GM12878 (cell line): ENCODE measurements at places on chromosomes 6 and 20.
A peak's percentile ranks its signal among the peaks of the same experiment; 100 is the strongest.

DNA sequence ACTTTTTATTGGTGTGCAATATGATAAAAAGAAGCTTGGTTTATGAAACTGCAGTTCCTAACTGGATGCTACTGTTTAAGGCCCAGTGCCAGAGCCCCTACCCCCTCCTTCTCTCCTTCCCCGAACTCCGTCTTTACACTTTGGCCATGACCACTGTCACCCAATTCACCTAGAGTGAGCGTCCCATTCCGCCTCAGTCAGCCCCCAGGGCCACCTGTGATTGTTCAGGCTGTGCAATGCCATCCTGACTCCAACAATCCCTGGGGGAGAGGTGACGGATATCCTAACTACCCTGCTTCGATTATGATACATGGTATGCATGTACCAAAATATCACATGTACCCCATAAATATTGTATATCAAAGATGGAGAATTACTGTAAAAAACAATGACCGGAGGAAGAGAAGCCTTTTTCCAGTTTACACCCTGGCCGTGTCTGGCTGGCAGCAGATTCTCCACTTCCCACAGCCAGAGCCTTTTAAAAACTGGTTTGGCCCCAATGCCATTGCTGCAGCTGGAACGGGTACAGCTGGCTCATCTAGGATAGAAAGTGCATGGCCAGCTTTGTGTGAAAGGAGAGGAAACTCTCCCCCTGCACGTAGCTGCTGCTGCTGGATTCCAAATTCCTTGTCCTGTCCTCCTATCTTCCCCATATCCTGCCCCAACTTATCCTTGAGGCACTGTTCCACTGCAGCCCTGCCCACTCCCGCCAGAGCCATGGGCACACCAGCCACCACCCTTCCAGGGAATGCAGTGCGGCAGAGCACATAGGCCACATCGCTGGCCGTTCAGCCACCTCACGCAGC is 99.7 kb downstream of the JPH2 start:
- H3K4me1 ChIP-seq = peaks cover 8% of the 10 kb centered on the region
- no peaks in the 10 kb centered on the region for H3K36me3 ChIP-seq
- H3K4me3 ChIP-seq = no peak overlapping the region
- H3K27ac ChIP-seq = no peak overlapping the region

- no peaks in the 10 kb centered on the region for H3K4me1 ChIP-seq
- DNase-seq = no peak
- no peak overlapping the region for H3K27ac ChIP-seq
- H3K4me3 ChIP-seq = no peak overlapping the region
- no peaks in the 10 kb centered on the region for H3K27me3 ChIP-seq
Observed at GRCh38 chr6:55746473-55746872, 128.9 kb downstream of the BMP5 start.

- H3K27me3 ChIP-seq = no peaks in the 10 kb centered on the region
- no peak for DNase-seq
- H3K36me3 ChIP-seq = no peaks in the 10 kb centered on the region
- peaks cover 12% of the 10 kb centered on the region for H3K4me1 ChIP-seq
- no peak overlapping the region for H3K27ac ChIP-seq
Observed at GRCh38 chr6:42417641-42418112, 34.0 kb downstream of the TRERF1 start.

- peaks cover 86% of the 10 kb centered on the region for H3K4me1 ChIP-seq
- no peak for DNase-seq
- H3K4me3 ChIP-seq = no peak overlapping the region
- no peaks in the 10 kb centered on the region for H3K27me3 ChIP-seq
- no peaks in the 10 kb centered on the region for H3K36me3 ChIP-seq
Observed at GRCh38 chr6:137226697-137227096, 7.5 kb upstream of the IFNGR1 start.

- H3K27me3 ChIP-seq = peaks cover 12% of the 10 kb centered on the region
- peak overlapping the region; percentile 51; the same call in 1 of the 2 replicates for H3K4me3 ChIP-seq
- H3K36me3 ChIP-seq = no peaks in the 10 kb centered on the region
- H3K4me1 ChIP-seq = no peaks in the 10 kb centered on the region; the same call in 1 of the 2 replicates
Observed at GRCh38 chr6:149864578-149865535, 698 bp upstream of the LRP11 start.

GRCh38 chr20:6061544-6061943 is 7.7 kb upstream of the LRRN4 start:
- no peaks in the 10 kb centered on the region for H3K4me1 ChIP-seq
- peaks cover 1% of the 10 kb centered on the region; the same call in 1 of the 2 replicates for H3K27me3 ChIP-seq
- no peak overlapping the region for H3K27ac ChIP-seq
- H3K36me3 ChIP-seq = no peaks in the 10 kb centered on the region
- no peak overlapping the region for H3K4me3 ChIP-seq
- DNase-seq = no peak

DNA sequence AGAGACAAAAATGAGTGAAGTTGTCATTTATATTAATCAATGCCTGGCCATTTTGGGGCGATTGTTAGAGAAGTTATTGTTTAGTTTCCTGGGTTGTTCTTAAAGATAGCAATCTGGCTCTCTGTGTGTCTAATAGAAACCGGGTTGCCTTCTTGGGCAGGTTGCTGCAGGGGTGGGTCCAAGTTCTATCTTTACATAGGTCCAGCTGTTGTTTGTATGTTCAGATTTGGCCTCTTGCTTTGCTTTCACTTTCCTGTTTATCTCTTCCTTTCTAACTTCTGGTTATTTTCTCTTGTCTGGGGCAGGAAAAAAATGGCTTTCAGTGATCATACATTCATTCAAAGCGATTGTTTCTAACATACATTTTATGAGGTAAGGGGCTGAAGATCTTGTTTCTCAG is 128.4 kb upstream of the NOX3 start:
- H3K27ac ChIP-seq = no peak overlapping the region
- H3K4me1 ChIP-seq = no peaks in the 10 kb centered on the region
- DNase-seq = no peak
- no peaks in the 10 kb centered on the region for H3K27me3 ChIP-seq
- no peak overlapping the region for H3K4me3 ChIP-seq

DNA sequence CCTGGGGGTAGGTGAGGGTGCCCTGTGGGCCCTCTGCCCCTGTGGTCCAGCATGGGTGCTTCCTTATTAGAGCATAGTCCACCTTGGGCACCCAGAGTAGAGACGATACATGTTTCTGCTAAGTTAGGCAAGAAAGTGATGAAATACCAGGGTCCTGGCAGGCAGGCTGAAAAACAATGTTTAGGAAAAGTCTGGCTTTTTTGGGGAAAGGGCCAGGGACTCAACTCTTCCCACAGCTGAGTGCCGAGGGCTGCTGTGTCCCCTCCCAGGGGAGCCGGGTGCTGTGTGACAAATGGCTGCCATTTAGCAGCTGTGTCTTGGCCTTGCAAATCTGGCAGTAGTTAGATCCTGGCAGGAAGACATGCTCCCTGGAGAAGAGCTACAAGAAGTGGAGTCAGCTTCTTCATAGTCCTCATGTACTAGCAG is 61.5 kb downstream of the RREB1 start:
- no peak for DNase-seq
- H3K4me1 ChIP-seq = peaks cover 21% of the 10 kb centered on the region
- H3K36me3 ChIP-seq = peaks cover 8% of the 10 kb centered on the region; the same call in 1 of the 2 replicates
- no peaks in the 10 kb centered on the region for H3K27me3 ChIP-seq

DNA sequence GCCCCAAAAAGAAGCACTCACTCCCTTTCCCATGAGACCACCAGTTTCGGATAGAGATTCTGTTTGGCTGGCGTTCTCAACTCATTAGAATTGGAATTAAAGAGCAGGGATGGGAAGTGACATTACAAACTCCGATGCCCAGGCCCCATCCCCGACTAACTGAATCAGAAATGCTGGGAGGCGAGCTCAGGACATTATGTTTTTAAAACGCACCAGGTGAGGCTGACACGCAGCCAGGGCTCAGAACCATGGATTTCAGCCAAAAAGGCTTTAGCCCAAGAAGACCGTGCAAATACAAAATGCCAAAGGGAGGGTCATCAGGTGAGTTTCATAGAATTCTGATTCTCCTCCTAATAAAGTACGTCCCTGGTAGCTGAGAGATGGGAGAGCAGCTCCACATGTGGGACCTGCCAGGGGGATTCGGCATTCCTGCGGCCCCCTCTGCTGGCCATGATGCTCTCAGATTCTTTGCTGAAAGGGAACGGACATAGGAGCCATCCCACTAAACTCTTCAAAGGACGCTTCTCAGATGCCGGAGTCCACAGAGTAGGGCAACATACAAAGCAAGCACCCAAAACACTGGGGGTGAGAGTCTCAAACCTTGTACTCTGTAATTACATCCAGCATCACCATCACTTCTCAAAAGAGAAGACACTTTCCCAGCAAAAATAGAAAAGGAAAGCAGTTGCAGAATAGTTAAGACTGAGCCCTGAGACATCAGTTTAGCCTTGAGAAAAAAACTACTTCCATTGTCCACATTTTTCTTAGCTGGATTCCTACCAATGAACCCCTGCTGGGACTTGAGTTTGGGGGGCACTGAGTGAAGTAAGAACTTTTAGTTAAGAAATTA is 205.2 kb downstream of the BMP7 start:
- DNase-seq = no peak
- H3K4me1 ChIP-seq = no peaks in the 10 kb centered on the region
- H3K4me3 ChIP-seq = no peak overlapping the region
- H3K27me3 ChIP-seq = peaks cover 3% of the 10 kb centered on the region
- no peak overlapping the region for H3K27ac ChIP-seq

DNA sequence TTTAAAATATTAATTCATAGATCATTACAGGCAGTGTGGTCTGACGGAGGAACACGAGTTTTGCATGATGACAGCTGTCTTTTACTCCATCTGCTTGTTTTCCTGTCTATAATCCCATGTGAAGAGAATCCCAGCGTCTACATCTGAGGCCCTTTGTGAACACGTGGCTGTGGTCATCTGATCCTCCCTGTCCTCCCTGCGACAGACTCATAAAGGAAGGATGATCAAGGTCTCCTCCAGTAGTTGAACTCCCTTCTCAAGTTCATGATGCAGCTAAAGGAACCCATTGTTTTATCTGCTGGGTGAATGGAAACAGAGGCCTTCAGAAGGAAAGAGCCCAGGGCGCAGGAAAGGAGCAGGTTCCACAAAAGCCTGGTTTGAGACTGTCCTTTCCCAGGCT is 435.8 kb upstream of the JARID2 start:
- no peaks in the 10 kb centered on the region for H3K36me3 ChIP-seq
- DNase-seq = no peak
- no peaks in the 10 kb centered on the region for H3K4me1 ChIP-seq
- no peaks in the 10 kb centered on the region for H3K27me3 ChIP-seq

GRCh38 chr20:726160-726559 is 42.1 kb downstream of the SLC52A3 start:
- no peaks in the 10 kb centered on the region for H3K36me3 ChIP-seq
- H3K27me3 ChIP-seq = peaks cover 8% of the 10 kb centered on the region
- no peaks in the 10 kb centered on the region for H3K4me1 ChIP-seq
- no peak for DNase-seq
- no peak overlapping the region for H3K27ac ChIP-seq

GRCh38 chr20:1741309-1742048 is 83.9 kb upstream of the SIRPG start:
- H3K36me3 ChIP-seq = no peaks in the 10 kb centered on the region
- no peak for DNase-seq
- no peaks in the 10 kb centered on the region for H3K4me1 ChIP-seq
- no peaks in the 10 kb centered on the region; the same call in 1 of the 2 replicates for H3K27me3 ChIP-seq
- no peak overlapping the region for H3K4me3 ChIP-seq
- no peak overlapping the region for H3K27ac ChIP-seq

DNA sequence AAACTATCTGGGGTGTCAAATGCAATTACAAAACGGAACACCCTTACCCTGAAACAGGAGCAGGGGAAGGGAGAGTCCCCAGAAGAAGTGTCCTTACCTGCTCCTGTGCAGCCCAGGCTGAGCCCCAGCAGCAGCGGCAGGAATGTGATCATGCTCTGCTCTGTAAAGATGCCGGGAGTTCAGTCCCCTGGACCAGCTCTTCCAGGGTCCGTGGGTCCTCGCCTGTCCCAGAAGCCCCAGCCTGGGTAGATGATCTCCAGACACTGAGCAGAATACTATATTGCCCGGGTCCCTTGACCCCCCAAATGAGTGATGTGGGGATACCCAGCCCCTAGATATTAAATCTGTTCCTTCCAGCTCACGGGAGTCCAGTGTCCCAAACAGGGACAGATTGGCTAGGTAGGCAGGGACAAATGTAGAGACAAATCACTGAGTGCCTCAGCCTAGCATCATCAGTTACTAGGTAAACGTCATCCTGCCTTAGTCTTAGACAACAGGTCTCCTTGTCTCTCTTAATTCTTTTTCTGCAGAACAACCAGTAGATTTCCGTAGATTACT is at the start of gene HLA-DMB:
TSS of gene HLA-DMB (minus strand) at position 373 of the 558 bp plus-strand sequence. CDS start at position 152, 221 bp downstream.
- no peaks in the 10 kb centered on the region for H3K27me3 ChIP-seq
- H3K36me3 ChIP-seq = peaks cover 15% of the 10 kb centered on the region
- DNase-seq = peak; percentile 97
- peak within 1 kb of the TSS; percentile 96 for H3K27ac ChIP-seq
- H3K4me1 ChIP-seq = peaks cover 41% of the 10 kb centered on the region

GRCh38 chr6:156109713-156110112 is 654.1 kb upstream of the NOX3 start:
- H3K4me3 ChIP-seq = no peak overlapping the region
- H3K27ac ChIP-seq = no peak overlapping the region
- no peak for DNase-seq
- H3K4me1 ChIP-seq = no peaks in the 10 kb centered on the region
- no peaks in the 10 kb centered on the region for H3K27me3 ChIP-seq

DNA sequence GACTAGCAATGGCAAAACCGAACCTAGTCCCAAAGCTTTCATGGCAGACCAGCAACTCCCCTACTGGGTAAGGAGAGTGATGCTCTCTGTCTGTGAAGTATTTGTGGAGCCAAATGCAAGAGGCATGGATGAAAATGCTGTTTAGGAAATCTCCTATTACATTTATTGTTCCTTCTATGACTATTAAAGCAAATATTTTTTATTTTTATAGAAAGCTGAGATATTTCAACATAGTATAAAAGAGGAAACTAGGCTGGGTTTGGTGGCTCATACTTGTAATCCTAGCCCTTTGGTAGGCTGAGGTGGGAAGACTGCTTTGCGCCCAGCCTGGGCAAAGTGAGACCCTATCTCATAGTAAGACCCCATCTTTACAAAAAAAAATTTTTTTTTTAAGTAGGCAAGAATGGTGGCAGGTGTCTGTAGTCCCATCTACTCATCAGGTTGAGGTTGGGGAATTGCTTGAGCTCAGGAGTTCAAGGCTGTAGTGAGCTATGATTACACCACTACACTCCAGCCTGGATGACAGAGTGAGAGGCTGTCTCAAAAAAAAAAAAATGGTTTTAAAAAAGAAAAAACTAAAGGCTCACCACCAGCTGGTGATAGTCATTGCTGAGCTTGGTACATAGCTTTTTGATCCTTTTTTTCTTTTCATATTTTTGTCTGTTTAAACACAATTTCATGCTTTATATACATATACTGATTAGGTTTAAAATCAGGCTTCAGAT is 11.3 kb downstream of the KDM1B start:
- H3K4me3 ChIP-seq = no peak overlapping the region
- no peaks in the 10 kb centered on the region for H3K4me1 ChIP-seq
- no peaks in the 10 kb centered on the region for H3K36me3 ChIP-seq
- H3K27me3 ChIP-seq = no peaks in the 10 kb centered on the region
- H3K27ac ChIP-seq = no peak overlapping the region
- no peak for DNase-seq

- no peak overlapping the region for H3K4me3 ChIP-seq
- H3K27me3 ChIP-seq = no peaks in the 10 kb centered on the region
- DNase-seq = no peak
Observed at GRCh38 chr20:20897145-20897544, 184.7 kb upstream of the RALGAPA2 start.
